Anterior cingulate cortex (tissue), 58 donors: ENCODE measurements at places on chromosomes 5 and 9.

DNA sequence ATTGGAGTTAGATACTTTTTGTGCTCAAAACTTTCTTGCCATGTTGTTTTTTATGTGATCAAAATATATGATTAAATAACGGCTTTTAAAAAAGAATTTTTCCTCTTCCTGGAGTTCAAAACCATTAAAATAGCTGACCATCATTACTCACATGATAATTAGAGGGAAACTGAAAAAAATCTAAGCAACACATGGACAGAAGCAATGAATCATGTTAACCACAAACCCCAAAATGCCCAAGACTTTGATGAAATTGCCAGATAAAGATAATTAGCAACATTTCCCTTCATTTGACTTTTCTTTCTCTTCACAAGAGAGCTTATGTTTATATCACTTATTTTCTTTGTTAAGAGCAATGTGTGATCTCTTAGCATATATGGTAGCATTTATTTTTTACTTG lies 1294.2 kb downstream of the EFNA5 start:
- DNase-seq: no peak

GRCh38 chr9:114696814-114697544 lies 15.0 kb upstream of the TEX48 start:
- no peak for DNase-seq

GRCh38 chr5:74633695-74634094 lies 6.8 kb downstream of the ENC1 start:
- no peak for DNase-seq

DNA sequence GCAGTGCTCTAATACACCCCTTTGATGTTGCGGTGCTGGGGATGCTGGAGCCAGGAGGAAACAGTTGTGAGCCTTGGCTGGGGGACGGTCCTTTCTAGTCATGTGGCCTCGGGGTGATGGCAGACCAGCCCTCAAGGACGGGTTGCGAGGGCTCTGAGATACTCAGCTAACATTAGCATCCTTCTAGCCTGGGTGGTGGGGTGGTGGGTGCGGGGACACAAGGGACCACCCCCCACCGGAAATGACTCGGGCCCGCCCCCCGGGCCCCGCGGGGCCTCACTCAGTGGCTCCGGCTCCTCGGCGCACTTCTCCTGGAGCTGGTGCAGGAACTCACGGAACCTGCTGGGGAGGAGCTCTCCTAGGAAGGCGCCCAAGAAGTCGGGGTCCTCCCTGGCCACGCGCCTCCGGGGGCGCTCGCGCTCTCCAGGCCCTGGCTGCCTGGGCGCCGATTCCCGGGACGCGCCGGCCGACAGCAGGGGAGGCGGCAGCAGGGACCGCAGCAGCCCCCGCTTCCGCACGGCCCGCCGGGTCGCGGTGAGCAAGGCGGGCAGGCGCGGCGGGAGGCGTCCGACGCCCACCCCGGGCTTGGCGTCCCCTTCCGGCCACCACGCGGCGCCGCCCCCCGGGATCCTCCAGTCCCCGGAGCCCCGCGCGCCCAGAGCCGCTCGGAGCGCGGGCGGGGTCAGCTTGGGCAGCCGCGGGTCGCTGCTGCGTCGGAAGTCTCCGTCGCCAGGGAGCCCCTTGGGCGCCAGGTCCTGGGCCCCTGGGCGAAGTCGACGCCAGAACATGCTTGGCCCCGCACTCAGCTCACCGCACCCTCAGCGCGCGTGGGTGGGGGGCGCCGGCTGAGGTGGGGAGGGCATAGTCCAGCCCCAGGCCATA lies 873 bp downstream of the C9orf50 start:
- DNase-seq: no peak
